ENCODE measurements at places on chromosomes 1 and 21.

DNA sequence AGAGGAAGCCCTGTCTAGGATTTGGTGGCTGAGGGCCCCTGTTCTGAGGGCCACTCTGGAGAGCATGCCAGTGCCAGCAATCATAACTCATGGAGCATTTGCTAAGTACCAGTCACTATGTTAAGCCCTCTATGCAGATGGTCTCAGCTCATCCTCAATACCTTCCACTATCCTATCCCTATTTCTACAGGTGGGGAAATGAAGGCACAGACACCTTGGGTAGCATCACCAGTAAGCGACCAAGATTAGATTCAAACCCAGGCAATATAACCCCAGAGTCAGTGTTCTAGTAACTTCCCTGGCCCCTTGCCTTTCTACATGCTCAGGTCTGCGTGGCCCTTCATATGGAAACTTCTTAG lies 7.9 kb upstream of the NBPF1 start:
- DNase-seq: no peak

DNA sequence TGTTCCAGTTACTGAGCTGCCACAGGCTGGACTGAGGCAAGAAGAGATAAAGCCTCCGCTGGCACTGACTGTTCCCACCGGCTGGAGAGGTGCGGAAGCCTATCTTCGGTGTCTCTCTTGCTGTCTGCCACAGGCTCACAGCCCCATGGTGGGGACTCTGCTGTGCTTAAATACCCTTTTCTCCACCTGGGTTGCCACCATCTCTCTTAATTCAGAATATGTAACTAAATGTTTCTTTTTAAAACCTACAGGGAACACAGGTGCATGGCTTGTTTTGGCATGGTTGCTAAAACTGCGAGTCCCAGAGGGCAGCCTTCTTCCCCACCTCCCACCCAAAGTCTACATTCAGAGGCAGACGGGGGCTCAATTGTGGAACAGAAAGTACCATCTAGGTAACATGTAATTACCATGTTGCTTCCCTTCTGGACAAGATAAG lies 8.1 kb upstream of the LBR start:
- no peak for DNase-seq

DNA sequence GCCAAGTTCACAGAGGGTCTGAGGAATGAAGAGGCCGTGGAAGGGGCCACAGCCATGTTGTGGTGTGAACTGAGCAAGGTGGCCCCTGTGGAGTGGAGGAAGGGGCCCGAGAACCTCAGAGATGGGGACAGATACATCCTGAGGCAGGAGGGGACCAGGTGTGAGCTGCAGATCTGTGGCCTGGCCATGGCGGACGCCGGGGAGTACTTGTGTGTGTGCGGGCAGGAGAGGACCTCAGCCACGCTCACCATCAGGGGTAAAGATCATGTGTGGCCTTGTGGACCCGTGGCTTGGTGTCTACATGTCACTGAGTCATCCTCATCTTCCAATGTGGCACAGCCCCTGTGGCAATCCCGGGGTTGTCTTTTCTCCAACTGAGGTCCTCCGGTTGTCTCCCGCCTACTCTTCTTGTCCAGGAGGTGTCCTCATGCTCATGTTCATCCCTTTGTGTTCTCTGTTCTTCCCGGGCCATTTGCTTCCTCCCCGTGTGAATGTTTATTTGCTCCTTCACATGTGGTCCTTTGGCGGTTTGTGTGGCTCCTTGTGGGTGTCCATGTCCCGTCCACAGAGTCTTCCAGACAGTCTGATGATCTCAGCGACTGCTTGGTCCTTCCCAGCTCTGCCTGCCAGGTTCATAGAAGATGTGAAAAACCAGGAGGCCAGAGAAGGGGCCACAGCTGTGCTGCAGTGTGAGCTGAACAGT lies 84.2 kb downstream of the OBSCN start:
- DNase-seq: no peak

DNA sequence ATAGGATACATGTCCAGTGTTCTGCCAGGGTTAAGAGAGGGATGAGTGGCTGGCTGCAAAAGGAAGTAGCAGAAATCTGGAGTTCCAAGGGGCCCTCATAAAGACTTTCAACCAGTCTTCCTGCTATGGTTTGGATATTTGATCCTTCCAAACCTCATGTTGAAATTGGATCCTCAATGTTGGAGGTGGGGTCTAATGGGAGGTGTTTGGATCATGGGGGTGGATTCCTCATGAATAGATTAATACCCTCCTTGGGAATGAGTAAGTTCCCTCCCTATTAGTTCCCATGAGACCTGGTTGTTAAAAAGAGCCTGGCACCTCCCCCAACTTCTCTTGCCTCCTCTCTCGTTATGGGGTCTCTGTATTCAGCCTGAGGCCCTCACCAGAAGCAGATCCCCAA lies 10.1 kb upstream of the GNG12 start:
- DNase-seq: no peak

DNA sequence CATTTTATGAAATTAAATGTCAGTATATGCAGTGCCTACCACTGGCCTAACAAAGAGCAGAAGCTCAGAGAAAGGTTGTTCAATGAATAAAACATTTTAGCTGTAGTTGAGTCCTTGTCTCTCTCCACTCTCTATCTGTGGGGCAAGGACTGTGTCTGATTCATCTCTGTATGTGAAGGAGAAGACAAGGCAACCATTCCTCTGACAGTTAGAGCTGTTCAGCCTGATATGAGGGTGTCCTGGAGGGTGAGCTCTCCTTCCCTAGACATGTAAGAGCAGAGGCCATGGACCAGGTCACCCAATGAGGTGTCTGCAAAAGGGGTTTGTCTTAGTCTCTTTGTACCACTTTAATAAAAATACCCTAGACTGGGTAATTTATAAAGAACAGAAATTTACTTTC lies 4.5 kb upstream of the PDZK1IP1 start:
- no peak for DNase-seq

GRCh38 chr1:150234566-150235293 lies 1.2 kb downstream of the ANP32E start:
- peak; percentile 86 for DNase-seq

DNA sequence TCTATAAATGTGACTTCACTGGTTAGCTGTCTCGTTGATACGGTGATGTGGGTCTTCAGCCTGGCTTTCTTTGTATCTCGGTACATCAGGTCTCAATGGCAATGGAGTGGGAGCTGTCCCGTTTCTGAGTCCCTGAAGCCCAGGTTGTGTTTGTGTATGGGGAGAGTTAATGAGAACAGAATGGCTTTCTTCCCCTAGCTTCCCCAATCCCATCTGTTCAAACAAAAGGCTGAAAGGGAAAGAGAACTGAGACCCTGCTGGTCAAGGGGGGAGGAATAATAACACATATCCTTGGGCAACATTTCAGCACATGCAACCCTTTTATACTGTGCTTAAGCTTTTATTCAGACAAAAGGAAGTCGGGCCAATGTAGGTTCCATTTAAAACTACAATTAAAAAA lies 28.4 kb upstream of the CASQ2 start:
- DNase-seq: no peak

DNA sequence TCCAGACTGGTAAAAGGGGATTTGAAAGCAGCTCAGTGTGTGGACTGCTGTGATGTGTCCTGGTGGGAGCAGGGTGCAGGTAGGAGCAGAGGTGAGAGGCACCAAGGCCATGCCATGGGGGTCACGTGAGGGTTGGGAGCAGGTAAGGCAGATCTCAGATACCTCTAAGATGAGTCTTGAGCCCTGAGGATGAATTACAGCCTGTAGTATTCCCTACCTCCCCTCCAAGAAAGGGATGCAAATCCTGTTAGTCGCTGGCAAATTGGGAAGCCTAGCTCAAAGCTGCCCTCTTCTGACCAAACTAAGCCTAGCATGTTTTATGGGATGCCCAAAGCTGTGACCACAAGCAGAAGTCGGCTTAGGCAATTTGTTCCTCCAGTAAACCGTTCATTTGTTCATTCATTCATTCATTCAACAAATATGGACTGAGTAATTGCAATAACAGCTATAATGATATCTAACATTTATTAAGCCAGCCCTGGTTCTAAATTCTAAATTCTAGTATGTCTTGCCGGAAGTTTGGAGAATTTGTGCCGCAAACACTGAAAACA lies 3.9 kb upstream of the NUAK2 start:
- peak; percentile 34 for DNase-seq

DNA sequence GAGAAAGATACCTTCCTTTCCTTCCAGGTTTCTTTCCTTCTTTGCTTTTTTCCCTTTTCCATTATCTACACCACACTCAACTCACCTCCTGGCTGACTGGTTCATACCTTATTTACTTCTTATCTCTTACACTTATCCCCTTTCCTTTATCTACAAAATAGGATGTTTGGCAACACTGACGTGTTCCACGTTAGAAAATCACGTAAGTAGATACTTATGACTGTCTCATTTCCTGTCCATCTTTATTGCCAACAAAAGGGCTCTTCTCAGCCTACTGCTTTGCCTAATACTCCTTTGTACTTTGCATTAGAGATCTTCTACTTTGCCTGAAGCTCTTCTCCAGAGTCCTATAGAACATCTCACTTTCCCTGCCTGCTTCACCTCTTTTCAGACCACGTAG lies 25.1 kb downstream of the SYNJ1 start:
- DNase-seq: no peak

DNA sequence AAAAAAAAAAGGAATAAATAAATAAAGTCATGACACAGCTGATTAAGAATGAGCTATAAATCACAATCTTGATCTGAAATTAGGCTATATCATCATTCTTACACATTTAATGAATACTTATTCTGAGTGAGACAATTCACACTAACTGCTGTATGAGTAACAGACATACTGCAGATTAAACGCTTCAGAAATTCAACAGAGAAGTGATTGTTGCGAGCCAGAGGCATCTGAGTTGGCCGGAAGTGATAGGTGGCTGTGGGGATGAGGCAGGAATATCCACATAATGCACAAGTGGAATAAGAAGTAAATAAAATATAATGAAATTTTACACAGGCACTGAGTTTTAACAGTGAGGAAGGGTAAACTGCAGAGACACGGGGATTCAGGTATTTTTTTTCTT lies 142.4 kb downstream of the APP start:
- no peak for DNase-seq

GRCh38 chr1:18644013-18644399 lies 13.4 kb downstream of the PAX7 start:
- DNase-seq: no peak

DNA sequence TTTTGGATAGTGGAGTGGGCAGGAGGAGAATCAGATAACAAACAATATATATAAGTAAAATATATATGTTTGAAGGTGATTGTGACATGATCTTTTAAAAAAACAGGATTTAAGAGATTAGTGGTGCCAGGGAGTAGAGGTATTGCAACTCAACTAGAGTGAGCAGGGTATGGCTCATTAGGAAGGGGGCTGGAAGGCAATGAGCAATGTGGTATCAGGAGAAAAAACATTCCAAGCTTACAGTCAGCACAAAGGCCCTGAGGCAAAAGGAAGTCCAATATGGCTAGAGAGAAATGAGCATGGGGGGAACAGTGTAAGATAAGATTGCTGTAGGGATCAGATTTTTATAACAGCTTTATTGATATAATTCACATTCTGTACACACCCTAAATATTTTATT lies 5.3 kb upstream of the GADD45A start:
- DNase-seq: peak; percentile 30

DNA sequence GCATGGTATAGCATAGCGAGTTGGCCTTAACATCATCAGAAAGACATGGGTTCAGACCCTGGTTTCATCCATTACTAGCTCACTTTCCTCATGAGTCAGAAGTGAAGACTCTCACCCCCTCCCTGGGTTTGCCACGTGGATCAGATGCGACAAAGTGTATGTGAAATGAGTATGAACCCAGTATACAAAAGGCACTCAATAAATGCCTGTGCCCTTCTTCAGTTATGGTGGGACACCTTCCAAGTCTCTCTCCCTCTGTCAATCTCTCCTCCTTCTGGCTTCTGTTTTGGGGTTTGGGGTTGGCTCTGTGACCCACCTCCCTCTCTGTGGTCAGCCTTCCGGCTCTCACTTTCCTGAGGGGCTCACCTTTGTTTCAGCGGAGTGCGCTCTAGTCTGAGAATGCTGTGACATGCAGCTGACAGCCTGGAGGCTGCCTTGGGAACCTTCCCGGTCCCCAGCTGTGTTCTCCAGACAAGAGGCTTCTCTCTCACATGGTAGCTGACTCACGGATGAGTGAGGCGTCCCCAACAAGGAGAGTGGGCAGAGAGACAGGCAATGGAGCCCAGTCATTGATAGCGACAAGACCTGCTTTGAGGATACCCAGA lies 155.0 kb upstream of the EDN2 start:
- peak; percentile 82 for DNase-seq

All from MG63 (cell line).